ENCODE measurements at places on chromosomes 4 and X.

DNA sequence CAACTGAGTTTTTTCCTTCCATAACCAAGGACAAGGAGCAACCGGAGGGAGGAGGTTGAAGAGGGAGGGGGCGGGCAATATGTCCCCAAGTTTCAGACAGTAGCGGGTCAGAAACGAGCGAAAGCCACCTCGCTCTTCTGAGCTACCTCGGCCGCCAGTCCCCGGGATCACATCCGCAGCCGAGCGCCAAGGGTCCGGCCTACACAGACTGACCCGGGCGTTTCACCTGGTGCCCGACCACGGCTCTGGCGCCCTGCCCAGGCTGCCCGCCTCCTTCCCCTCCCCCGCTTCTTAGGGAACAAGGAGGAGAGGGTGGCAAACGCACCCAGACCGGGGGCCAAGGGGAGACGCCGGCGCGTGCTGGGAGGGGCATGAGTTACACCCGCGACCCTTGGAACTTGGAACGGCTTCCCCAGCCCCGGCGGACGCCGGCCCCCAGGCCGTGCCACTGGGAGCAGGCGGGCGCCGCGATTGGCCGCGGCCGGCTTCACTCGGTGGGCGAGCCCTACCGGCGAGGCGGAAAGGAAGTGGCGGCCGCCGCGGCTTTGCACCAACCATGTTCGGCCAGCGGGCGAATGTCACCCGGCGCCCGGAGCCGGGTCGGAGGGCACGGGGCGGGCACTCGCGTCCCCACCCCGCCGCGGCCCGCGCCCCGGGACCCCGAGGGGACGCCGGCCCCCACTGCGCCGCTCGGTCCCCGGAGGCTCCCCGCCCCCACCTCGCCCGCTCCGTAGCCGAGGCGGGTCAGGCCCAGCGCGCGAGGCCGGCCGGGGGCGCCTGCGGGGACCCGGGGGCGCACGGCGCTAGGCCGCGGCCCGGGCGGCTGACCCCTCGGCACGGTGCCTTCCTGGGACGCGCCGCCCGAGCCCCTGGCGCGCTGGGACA lies 1.5 kb downstream of the IRF2 start:
- peak; percentile 83 for DNase-seq

- DNase-seq: no peak
Measured at GRCh38 chr4:37852376-37852775, 25.9 kb downstream of the PGM2 start.

- no peak for DNase-seq
Measured at GRCh38 chr4:55549888-55550287, 3.2 kb upstream of the CLOCK start.

DNA sequence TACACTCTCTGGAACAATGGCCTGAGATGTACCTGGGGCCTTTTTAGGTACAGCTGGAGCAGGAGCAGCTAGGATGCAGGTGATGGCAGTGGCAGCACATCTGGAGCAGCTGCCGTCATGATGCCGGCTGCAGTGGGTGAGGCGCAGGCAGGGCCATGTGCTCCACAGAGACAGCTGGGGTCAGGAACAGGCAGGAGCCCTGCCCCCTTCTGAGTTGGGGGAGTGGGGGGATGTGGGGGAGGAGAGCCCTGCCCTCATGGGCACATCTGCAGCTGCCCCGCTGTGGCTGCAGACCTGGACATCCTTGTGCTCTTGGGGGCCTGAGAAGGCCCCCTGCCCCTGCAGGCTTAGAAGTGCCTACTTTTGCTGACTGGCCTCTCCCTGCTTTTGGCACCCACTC lies 352.8 kb upstream of the PABPC5 start:
- DNase-seq: no peak

DNA sequence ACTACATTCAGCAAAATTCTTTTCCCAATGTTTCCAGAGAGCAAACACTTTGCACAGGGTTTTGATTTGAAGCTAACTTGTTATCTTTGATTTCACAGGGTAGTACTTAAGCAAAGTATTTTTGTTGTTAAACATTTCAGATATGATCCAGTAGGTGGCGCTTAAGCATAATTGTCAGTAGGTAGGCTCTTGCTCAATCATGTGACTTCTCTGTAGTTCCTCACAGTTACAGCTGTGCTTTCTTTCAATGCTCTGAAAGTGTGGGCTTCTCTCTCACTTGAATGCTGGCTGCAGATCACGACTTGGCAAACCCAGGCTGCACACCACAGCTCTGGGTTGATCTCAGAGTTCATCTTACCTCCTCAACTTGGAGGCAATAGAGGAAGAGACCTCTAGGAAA lies 1016.5 kb downstream of the SH3BGRL start:
- DNase-seq: peak; percentile 18

DNA sequence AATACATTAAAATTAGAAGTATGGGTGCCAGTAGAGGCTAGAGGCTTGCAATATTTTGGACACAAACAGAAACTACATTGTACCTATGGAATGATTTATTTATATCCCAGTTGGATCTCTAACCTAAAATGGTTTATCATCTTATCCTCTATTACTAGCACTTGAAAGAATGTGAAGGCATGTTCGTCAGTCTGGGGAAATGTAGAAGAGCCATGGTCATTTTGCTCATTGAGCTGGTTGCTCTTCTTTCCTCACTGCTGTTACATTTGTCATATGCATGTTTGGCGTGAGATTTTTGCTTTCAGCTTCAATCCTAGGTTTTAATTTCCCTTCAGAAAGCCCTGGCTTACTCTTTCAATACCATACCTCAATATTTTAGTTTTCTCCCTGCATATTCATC lies 82.4 kb upstream of the MYOZ2 start:
- no peak for DNase-seq

DNA sequence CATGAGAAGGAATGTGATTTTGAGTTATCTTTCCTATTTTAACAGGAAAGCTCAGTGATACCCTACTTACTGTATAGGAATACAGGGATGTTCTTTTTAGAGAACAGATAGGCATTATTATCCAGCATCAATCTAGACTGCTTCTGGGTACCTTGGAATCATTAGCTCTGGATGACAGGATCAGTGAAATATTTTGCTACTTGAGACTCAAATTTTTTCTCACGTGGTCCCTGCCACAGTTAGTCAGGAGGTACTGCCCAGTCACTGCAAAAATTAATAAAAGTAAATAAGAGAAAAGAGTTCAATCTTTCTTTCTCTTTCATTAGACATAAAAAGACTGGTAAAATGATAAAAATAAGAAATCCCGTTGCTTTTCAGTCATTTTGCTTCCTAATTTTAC lies 5.5 kb downstream of the ZNF827 start:
- DNase-seq: no peak

DNA sequence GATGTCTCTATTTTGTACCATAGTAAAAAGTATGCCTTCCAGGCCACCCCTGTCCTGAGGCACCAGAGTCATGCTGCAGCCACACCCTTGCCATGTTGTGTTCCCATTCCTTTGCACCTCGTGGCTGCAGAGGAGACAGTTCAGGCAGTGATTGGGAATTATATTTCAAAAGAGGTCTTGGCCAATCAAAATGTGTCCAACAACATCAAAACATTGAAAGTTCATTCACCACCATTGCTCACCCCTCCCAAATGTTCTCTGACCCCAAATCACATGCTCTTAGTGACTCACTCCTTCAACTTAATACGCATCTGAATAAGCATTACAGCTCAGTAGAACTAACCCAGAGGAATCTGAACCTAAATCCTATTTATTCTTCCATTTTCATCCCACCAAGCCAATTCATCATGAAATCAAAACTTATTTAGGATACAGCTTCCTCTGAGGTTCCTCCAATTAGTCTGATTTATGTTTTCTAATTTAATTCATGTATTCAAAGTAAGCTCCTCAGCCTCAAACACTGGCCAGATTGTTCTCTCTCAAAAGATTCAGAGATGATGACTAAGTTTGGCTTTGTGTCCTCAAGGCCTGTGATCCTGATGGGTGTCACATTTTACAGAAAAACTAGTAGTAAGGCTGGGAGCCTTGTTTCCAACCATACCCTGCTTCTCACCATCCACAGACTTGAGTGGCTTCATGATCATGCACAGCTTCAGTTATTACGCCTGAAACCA lies 323.2 kb upstream of the INTU start:
- DNase-seq: no peak

DNA sequence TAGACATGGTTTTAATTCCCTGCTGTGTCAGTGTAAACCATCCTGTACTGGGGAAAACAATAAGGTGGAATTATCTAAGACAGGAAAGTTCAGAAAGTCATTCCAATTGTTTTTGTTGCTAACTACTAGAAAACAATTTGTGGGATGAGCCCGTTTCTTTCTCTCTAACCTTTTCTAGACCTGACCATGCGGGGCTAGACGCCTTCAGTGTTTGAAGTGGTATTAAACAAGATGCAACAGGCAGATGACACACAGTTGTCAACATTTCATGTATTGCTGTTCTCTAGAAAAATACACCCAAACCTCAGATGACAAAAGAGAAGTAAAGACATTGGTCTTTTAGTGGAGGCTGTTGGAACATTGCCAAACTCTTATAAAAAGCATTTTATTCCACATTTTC lies 105.7 kb downstream of the FRAS1 start:
- no peak for DNase-seq

GRCh38 chr4:140906993-140907962 lies 151.1 kb upstream of the TBC1D9 start:
- DNase-seq: no peak

DNA sequence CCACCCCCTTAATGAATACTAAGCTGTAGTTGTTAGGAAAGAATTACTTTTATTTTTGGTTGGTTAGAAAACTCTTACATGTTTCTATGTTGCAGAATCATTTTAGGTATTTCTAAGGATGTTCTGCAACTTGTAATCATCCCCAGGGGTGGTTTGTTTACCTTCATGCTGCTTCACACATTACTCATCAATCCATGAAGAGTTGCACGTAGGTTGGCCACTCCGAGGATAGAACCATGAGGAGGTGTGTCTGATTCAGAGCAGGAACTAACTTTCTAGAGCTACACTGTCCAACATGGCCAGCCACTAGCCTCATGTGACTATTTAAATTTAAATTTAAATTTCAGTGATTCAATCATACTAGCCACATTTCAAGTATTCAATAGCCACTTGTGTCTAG lies 127.2 kb upstream of the FRMPD4 start:
- no peak for DNase-seq

DNA sequence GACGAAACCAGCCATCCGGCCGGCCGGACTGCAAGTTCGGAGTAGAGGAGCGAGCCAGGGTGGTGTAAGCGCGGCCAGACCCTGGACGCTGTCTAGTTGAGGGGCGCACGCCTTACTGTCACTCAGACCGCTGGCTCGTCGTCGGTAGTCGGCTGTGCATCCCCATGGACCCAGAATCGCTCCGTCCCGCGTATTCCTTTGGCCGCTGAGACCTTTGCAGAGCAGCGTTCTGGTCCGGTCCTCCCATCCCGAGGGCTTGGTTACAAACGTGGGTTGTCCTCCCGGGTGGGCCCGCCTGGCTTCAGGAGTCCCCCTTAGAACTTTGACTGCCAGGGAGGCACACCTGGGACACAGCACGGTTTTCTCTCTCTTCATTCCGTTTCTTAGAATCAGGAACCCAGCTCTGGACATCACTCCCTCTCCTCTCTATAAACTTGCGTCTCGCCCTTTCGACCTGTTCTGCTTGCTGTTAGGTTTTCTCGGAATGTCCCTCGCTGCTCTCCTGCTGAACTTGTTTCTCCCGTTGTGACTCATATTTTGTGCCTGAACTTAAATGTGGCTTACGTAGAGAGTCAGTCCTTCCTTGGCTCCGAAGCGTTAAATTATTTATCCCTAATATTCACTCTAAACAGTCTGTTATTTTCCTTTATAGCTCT lies 672 bp downstream of the PGM2 start:
- DNase-seq: peak; percentile 59

- DNase-seq: no peak
Measured at GRCh38 chr4:126766241-126766640, 866.5 kb upstream of the INTU start.

DNA sequence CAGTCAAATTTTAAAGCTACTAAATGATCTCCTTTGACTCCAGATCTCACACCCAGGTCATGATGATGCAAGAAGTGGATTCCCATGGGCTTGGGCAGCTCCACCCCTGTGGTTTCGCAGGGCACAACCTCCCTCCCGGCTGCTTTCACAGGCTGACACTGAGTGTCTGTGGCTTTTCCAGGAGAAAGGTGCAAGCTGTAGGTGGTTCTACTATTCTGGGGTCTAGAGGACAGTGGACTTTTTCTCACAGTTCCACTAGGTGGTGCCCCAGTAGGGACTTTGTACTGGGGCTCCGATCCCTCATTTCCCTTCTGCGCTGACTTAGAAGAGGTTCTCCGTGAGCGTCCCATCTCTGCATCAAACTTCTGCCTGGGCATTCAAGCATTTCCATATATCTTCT lies 845.2 kb downstream of the PCDH18 start:
- peak; percentile 1 for DNase-seq

GRCh38 chrX:149540131-149540620 lies 636 bp upstream of the EOLA1 start:
- DNase-seq: peak; percentile 92

GRCh38 chr4:2141762-2142451 lies 82.8 kb downstream of the NAT8L start:
- no peak for DNase-seq

DNA sequence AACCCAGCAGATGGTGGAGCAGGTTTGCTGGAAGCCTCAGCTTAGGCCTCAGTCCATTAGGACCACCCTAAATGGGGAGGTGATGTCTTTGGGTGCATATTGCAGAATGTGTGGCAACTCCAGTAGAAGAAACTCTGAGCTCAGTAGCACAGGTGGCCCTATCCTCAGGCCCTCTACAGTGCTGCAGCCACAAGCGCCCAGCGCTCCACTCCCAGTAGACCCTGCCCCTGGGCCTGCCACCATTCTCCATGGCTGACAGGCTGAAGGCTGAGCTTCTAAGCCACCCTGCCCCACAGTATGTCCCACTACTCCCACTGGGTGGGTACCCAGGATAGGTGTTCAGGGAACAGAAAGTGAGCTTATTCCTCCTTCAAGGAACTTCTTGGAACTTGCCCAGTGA lies 162.8 kb upstream of the MAMLD1 start:
- no peak for DNase-seq

DNA sequence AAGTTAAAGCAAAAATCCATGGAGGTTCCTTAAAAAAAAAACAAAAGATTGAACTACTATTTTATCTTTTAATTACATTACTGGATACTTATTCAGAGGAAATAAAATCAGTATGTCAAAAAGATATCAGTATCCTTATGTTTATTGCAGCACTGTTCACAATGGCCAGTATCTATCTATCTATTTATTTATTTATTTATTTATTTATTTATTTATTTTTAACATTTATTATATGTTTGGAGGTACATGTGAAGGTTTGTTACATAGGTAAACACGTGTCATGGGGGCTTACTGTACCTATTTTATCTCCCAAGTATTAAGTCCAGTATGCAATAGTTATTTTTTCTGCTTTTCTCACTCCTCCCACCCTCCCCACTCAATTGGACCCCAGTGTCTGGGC lies 881.1 kb upstream of the POU3F4 start:
- no peak for DNase-seq

GRCh38 chr4:175916626-175917351 lies 104.7 kb upstream of the GPM6A start:
- no peak for DNase-seq

- no peak for DNase-seq
Measured at GRCh38 chr4:64893205-64893604, 484.0 kb upstream of the TECRL start.

DNA sequence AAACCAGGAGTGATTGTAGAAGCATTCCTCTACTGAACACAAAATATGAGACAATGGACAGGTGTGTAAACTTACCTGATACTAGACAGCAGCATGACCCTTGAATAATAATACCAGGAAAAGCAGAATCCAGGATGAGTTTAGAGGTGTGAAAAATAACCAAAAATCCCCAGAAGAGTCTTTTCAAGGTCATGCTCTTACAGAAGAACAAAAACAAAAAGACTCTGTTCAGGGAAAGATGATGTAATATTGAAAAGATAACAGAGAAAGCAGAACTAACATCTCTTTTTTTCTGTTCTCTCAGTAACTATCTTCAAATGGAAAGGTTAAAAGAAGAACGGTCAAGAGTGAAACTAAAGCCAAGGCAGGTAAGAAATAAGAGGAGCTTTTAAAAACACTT lies 14.0 kb upstream of the ARHGAP10 start:
- DNase-seq: no peak
